ENCODE measurements at places on chromosomes 2 and 18. TPM values are rescaled to one million over a fixed set of nuclear protein-coding genes. Genes with fewer than 3 reads are reported as not detected.

SERPINB10 gene
- not detected for total RNA-seq

TRIM43 gene
- total RNA-seq = not detected

G6PC2 gene
- total RNA-seq = not detected

PSD4 gene
- total RNA-seq = 7.0 TPM

AFF3 gene
- 57.2 TPM for total RNA-seq

GPBAR1 gene
- total RNA-seq = 0.48 TPM

NCOA1 gene
- total RNA-seq = 109 TPM

NEURL3 gene
- total RNA-seq = 1.1 TPM

NOSTRIN gene
- total RNA-seq = 5.0 TPM

ARHGAP15 gene
- total RNA-seq = 3.5 TPM

LPIN1 gene
- total RNA-seq = 98.1 TPM

Data from dorsolateral prefrontal cortex (tissue), 122 donors.